H7 (cell line): ENCODE measurements at places on chromosomes 1 and 21. TPM values are rescaled to one million over a fixed set of nuclear protein-coding genes. Genes with fewer than 3 reads are reported as not detected.

CAMK1G gene
- 0.45 and 0.63 TPM in 2 replicates for total RNA-seq

ATXN7L2 gene
- 9.6 and 9.9 TPM in 2 replicates for total RNA-seq

LCE1E gene
- total RNA-seq, result not detected in 2 replicates

CFHR4 gene
- total RNA-seq, result 0.30 TPM in 1 of 2 replicates, not detected in the other

C1orf87 gene
- total RNA-seq, result not detected in 2 replicates
